ENCODE measurements at places on chromosomes 7 and 10. TPM values are rescaled to one million over a fixed set of nuclear protein-coding genes. Genes with fewer than 3 reads are reported as not detected.

The AKR1C4 gene
- polyA plus RNA-seq = not detected

The CALML3 gene
- polyA plus RNA-seq = not detected

The LMOD2 gene
- not detected for polyA plus RNA-seq

GRCh38 chr7:27128776-27129728 lies 1.5 kb downstream of the HOXA4 start:
- no peak for DNase-seq

The CTBP2 gene
- polyA plus RNA-seq = 28.4 TPM

The VPS37D gene
- 1.4 TPM for polyA plus RNA-seq

The WAPL gene
- 11.1 TPM for polyA plus RNA-seq
